Heart left ventricle (tissue), 16 donors: ENCODE measurements at places on chromosomes 1 and 21. TPM values are rescaled to one million over a fixed set of nuclear protein-coding genes. Genes with fewer than 3 reads are reported as not detected.

PTBP2 gene
- 15.5 TPM for total RNA-seq

OR2L8 gene
- total RNA-seq = not detected

RXFP4 gene
- total RNA-seq = not detected

C1QTNF12 gene
- 0.83 TPM for total RNA-seq

CTSE gene
- 2.2 TPM for total RNA-seq

B3GALNT2 gene
- 20.1 TPM for total RNA-seq

CFHR3 gene
- not detected for total RNA-seq

GUCA2A gene
- not detected for total RNA-seq

ADCY10 gene
- 0.07 TPM for total RNA-seq

IFNLR1 gene
- 2.7 TPM for total RNA-seq

NLRP3 gene
- 0.40 TPM for total RNA-seq
